ENCODE measurements at places on chromosomes 2 and 18.

DNA sequence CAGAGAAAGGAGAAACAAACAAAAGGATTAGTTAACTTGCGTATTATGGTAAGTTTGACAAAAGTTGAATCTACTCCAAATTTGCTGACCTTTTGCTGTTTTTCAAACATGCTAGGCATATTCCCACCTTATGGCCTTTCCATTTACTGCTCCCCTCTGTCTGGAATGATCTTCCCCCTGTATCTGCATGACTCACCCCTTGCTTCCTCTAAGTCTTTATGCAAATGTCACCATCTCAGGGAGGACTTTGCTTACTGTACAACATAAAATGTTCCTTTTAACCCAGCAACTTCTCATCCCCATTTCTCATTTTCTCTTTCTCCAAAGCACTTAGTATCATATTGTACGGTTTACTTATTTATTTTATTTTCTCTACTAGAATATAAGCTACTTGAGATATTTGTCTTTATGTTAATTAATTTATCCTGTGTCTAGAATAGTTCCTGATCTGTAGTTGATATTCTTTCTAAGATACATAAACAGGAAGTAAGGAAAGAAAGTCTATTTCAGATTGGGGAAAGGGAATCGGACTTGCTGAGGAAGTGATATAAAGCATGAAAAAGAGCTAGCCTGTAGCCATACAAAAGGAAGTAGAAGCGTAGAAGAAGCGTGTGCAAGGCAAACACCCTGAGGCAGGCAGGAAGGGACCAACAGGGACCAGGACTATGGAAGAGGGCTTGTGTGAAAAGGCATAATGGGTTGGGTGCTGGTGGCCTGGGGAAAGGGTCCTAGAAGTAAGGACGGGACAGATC, 144.9 kb upstream of the ERBB4 start:
- DNase-seq: no peak

DNA sequence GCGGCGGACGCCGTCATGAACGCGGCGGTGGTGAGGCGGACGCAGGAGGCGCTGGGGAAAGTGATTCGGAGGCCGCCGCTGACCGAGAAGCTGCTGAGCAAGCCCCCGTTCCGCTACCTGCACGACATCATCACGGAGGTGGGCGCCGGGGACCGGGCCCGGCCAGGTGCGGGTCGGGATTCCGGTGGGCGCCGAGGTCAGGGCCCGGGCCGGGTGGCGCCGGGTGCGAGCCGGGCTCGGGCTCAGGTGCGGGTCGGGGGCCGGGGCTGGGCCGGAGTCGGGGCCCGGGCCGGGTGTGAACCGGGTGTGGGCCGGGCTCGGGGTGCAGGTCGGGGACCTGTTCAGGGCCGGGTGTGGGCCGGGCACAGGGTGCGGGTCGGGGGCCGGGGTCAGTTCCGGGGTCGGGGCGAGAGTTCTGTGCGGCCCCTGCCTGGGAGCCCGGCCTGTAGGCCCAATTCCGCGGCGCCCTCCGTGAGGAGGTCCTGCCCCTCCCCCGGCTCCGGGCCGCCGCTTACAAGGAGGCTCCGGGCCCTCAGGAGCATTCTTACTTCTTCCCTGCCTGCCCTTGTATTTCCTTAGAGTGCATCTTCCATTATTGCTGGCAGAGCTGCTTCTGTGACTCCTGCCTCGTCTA, 447 bp downstream of the TRAF3IP1 start:
- DNase-seq: no peak

GRCh38 chr2:19944205-19944845, 42.5 kb upstream of the TTC32 start:
- DNase-seq: no peak

GRCh38 chr18:13424363-13424762, 205.8 kb downstream of the LDLRAD4 start:
- DNase-seq: no peak

GRCh38 chr2:100242476-100242875, 79.8 kb downstream of the LONRF2 start:
- DNase-seq: no peak

GRCh38 chr2:204108330-204108751, 171.8 kb downstream of the ICOS start:
- no peak for DNase-seq

GRCh38 chr2:122545821-122546220, 790.4 kb downstream of the TSN start:
- no peak for DNase-seq

DNA sequence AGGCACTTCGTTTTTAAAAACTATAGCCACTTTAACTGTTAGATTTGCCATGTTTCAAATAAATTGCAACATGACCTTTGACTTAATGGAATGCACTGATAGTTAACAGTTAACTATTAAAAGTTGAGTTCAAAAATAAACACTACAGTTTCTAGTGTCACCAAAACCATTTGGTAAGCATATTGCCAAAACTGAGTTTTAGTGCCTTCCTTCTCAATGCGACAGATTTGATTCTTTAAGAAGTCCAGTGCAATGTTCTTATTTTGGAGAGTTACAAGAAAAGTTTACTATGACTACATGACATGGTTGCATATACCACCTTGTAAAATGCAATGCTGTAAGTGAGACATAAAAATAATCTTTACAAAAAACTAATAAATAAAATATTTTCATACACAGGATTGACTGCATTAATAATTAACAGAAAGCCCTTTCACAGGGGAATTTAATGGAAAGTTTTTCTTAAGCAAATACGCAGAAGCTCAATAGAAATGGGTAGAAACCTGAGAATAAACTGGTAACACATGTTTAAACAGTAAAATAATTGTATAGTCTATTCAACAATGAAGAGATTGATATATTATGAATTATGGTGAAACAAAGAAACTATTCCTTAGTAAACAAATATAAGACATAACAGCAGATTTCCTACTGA, 53.8 kb downstream of the GRB14 start:
- DNase-seq: no peak

DNA sequence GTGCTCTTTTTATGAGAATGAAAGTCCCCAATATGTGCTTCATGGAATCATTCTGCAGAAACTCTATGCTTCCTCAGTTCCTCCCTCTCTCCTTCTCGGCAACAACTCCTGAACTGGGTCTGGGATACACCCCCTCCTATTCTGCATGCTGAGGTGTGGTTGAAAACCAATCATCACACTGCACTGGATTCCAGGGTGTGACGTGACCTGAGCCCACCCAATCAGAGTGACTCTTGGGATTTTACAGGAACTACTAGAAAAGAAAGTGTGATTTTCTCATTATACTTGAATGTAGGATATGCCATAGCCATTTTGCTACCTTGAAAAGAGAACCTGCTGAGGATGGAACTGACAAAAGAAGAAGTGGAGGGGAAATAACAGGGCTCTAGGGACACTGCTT, 36.3 kb downstream of the ACVR1 start:
- no peak for DNase-seq

DNA sequence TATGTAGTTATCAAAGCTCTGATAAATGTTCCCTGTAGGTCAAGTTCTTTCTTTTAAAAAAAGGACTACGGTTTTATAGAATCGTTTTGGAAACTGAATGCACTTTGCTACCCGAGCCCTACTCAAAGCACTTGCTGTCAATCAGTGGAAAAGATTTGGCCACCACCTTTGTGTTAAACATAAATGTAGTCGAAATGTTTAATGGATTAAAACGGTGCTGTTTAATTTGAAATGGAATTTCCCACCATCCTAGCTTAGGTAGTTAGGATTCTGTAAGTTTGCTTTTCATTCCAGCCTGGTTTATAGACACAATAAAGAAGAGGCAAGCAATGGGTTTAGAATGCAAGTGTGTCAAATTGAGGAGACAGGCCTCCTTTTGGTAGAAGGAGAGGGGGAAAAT, 69.4 kb upstream of the MMADHC start:
- DNase-seq: no peak

- DNase-seq: no peak
Measured at GRCh38 chr2:30029804-30030203, 108.4 kb upstream of the ALK start.

- no peak for DNase-seq
Measured at GRCh38 chr2:238967031-238967977, 119.4 kb downstream of the TWIST2 start.

GRCh38 chr2:218605432-218605831, 2.3 kb upstream of the PLCD4 start:
- DNase-seq: no peak

DNA sequence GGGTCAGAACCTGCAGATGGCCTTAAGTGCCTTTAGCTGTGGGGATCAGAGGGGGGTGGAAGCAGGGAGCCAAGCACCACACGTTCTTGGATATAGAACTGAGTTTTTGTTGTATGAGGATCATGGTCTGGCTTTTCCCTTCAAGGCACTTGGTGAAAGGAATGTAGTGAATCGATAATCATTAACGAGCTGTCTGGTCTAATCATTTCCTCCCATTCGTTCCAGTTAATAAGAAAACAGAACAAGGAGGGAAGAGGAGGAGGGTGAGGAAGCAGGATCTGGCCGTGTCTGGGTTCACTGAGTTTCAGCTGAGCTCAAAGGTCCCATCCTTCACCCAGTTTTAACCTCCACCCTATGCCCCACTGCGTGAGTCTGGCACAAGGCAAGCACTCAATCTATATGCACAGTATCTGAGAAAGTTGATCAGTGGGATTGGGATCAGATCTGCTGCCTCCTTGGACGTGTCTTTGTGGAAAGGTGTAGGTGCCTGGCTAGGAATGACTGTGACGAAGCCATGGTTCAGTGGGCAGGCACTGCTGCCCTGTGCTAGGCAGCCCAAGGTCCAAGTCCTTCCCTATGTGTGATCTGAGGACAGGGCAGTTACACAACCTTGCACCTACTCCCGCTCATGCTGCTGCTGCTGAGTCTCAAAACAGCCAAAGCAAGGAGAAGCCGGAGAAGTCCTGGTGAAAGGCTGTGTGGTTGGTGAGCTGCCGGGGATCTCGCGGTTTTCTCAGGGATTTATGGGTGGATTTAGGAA, 54.8 kb downstream of the GALNT14 start:
- no peak for DNase-seq

GRCh38 chr2:31729442-31730092, 148.8 kb upstream of the SRD5A2 start:
- DNase-seq: no peak

DNA sequence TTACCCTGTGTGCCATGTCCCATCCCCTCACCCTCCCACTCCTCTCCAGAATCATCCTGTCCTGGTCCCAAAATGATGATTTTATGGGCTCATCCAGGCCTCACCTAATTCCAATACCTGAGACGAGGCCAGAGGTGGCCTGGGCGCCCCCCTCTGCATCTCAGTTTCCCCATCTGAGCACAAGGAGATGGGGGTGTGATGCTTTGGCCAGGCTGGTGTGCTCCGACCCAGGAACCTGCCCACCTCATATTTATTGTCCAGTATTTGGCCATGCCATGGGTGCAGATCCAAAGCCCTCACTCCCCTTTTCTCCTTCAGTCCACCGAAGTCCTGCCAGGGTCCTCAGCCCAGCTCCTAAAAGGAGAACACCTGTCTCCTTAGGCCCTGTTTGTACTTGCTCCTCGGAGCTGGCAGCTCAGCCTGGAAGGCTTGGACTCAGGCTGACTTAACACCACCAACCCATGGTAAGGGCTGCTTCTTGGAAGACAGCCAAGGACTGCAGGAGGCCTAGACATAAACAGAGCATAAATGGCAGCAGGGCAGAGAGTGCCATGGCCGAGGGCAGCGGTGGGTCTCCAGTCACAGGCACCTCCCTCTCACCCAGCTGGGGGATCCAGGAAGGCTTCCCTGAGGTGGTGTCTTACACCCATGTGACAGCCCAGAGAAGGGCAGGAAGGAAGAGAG, 3.6 kb downstream of the TEX51 start:
- DNase-seq: no peak

DNA sequence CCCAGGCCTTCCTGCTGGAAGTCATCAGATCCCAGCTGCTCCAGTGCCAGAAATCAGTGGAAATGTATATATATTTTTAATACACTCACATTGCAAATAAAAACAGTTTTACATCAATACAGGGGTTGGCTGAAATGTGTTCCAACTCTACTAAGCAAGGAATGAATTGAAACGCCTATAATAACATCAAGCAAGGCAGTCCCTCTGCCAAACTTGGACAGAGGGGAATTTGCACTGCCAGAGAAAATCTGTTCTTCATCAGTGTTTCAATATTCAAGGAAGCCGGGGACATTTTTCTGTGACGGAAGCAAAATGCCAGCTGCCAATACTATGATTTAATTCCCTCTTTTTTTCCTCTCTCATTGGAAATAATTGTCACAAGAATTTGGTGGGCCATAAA, 335.3 kb downstream of the TNS1 start:
- no peak for DNase-seq

- DNase-seq: no peak
Measured at GRCh38 chr2:235926229-235926628, 242.0 kb downstream of the GBX2 start.

DNA sequence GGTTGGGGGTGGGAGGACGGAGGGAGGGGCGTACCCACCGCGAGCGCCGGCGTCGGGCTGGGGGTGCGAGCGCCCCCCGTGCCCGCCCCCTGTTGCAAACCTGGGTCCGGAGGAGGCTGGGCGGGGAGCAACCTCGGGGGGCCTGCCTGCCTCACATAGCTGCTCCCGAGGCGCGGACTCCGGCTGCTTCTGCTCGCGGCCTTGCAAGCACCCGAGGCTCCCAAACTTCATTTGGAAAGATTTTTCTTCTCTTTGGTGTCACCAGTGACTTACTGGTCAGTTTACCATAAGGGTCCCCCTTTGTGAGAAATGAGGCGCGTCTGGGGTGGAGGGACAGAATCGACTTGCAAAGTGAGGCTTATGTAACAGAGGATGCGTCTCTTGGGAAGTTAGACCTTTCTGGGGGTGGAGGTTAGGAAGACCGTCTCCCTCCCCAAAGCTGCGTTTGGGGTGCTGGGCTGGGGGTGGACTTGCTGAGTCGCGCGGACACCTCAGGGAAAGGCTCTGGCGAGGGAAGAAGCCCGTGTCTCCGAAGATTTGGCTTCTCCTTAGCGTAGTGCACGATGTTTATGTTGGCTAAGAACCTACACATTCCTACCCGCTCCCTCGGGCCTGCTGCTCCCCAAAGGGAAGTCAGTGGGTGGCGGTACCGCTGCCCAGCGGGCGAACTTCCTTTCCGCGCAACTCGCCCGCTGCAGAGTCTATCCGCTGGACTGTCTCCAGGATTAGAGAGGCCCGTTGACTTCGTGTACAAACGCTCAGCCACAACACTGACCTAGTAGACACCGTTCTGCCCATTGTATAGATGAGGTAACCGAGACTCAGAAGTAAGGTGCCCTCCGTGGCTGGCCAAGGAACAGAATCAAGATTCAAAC, 559 bp downstream of the TMEM37 start:
- no peak for DNase-seq

GRCh38 chr2:135169900-135170753, 118.0 kb downstream of the RAB3GAP1 start:
- DNase-seq: no peak

DNA sequence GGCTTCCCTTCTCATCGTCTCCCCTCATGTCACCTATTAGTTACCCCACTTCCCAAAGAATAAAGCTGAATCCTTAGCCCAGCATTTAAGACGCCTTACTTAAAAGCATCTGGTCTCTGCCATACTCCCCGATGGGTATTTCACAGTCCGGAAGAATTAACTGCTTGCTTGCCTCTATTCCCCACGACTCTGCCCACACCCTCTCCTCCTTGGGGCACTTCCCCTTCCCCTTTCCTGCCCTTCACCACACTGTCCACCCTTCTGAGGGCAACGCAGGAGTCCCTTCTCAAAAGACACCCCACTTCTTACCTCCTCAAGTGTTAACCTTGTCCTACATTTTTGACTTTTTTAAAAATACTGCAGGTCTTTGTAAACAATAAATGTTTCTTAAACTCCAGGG, 60.1 kb upstream of the RMP24 start:
- no peak for DNase-seq

- DNase-seq: no peak
Measured at GRCh38 chr2:119104414-119104813, 54.1 kb downstream of the C1QL2 start.
